ENCODE measurements at places on chromosomes 6 and 20.

DNA sequence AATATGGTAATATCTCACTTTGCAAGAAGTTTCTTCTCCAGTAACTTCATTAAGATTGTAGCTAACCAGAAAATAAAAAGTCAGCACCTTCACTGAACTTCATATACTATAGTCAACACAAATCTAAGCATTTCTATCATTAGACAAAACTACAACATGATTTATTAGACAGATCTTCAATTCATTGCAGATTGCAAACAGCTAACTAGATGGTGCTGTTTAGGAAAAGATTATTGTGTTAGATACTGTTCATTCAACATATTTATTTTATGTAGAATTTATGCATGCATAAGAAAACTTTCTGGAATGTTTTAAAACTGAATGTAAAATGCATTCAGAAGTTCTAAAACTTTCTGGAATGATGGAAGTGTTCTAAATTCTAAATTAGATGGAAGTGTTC, 442.1 kb downstream of the HTR1B start:
- no peak for DNase-seq

GRCh38 chr20:45993197-45993951, 15.3 kb upstream of the MMP9 start:
- DNase-seq, result no peak

GRCh38 chr6:27293436-27294098, 18.5 kb downstream of the POM121L2 start:
- DNase-seq, result peak; percentile 69

DNA sequence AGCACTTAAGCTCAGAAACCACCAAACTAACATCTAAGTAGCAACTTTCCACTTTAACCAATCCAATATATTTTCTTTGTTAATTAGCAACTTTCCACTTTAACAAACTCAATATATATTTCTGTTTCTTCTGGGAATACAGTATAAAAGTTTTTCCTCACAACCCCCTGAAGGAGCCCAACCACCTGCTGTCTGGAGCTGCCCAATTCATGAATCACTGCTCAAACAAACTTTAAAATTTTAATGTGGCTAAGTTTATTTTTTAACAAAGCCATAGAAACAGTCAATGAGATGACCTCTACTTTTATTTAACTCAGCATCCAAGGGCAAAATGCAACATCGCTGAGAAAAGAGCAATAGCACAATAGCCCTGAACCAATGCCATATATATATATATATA, 500.1 kb downstream of the EPM2A start:
- DNase-seq, result no peak

GRCh38 chr6:73943411-73943810, 247.4 kb downstream of the CD109 start:
- DNase-seq, result peak; percentile 71

DNA sequence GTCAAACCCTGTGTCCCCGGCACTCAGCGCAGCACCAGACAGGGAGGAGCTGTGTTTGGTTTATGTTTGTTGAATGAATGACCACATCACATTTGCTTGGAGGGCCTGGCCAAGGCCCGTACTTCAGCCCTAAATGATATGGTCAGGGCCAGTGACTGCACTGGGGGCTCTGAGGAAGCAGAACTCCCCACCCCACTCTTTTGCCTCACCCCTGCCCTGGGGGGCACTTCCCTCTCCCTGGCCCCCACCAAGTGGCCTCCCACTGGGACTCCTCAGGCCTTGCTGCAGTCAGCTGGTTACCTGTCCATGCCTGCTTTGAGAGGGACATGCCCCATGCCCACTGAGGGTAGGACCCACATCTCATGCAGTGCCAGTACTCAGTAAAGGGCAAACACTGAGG, 2.9 kb downstream of the ADISSP start:
- DNase-seq, result no peak

DNA sequence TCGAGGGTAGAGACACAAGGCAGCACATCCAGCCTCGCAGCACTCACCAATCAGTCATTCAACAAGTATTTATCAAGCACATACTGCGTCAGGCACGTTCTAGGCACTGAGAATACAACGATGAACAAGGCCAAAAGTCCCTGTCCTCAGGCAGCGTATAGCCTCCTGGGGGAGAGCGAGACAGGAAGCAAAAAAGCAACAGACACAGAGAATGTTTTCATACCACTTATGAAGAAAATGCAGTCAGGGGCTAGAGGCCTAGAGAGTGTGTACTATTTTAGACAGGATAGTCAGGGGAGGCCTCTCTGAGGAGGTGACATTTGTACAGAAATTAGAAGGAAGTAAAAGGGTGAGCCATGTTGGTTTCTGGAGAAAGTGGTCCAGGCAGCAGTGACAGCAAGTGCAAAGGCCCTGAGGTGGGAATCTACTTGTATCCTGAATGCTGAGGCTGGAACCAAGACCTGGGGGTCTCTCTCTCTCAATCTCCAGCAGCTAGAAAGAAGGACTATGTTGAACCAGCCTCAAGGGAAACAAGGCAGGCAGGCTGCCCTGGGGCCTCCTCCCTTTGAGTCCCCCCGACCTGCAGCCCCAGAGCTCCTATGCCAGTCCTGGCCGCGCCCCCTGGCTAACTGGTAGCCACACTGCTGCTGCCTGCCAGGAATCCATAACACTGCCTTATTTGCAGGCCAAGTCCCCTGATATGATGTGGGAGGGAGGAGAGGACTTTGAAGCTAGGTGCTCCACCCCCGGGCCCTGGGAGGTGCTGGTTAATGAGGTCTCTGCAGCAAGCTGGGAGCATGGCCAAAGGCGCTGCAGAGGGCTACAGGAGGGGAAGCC, 151.2 kb downstream of the GRM4 start:
- DNase-seq, result no peak

DNA sequence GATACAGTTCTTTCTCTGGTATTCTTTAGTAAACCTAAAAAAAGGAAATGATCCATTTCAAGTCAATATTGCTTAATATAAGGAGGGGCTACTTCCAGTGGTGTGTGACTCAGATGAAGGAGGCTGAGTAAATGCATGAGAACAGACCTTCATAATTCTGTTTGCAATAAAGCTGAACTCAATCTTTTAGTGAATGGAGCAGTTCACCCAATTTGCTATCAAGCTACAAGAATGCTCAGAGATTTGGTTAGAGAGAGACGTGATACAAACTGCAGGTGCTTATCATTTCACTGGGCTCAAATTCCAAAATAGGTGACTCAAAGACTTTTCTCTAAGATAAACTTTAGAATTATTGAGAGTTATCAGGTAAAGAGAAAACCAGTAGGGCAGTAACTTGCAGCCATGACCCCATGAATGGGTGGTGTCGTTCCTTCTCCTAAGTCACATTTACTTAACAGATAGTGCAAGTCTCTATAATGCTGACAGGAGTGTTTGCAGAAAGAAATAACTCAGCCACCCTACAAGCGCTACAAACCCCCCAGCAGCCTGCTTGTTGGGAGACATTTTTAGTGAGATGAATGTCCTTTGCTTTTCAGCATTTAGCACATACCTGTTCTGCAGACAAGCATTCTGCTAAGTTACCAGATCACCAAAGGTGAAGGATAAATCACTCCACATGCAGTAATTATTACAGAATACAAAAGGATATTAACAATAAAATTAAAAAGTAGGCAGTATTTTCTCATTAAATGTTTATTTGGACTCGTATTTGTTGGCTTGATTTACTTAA, 16.4 kb upstream of the BLOC1S5 start:
- peak; percentile 69 for DNase-seq

DNA sequence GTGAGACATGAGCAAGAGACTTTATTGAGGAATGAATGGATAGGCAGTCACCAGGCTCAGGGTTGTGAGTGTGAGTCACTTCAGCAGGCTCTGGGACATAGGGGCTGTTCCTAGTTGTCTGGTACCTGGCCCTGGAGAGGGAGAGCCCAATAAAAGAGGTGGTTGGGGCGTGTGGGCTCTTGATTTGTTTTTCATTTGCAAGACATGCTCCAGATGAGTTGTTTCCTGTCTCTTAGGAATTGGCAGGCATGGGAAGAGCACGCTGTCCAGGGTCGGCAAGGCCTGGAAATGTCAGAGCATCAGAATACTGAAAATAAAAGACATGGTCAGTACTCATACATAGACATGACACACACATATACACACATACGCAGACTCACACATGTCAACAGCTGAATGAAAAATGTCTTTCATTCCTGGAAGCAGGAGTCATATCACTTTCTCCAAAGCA, 166.3 kb upstream of the SULF2 start:
- peak; percentile 90 for DNase-seq

- DNase-seq, result peak; percentile 63
These were observed 46.2 kb downstream of the SNRNP48 start for GRCh38 chr6:7636151-7636550.

DNA sequence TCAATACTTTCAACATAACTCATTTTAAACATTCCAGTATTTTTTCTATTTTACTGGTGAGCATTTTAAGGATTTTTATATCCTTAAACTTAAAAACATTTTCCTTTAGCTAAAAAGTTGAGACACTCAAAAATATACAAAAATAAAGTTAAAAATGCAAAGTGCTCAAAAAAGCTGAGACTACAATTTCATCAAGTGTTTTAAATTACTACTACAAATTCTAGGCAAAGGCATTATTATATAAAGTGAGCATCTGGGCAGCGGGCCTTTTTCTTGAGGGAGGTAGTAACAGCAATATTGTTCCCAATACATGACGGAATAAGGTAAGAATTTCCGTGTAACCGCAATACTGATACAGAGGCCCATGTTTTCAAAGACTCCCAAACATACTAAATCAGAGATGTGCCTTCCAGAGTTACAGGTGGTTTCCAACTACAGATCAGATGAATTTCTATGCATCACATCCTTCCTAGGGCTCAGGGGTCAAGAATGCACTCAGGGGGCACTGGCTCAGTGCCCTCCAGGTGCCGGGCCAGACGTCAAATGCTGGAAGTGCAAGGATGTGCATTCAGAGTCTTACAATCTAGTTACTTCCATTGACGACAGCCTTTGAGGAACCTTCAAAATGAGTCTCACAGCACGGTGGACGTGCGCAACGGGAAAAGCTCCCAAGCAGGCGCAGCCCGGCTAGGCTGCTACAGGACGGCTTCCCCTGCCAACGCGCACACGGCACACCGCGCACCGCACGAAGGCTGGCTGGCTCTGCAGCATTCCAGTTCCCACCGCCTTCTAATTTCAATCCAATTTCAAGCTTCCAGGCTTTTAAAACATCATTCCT, 1.7 kb downstream of the PHF10 start:
- DNase-seq, result peak; percentile 67

DNA sequence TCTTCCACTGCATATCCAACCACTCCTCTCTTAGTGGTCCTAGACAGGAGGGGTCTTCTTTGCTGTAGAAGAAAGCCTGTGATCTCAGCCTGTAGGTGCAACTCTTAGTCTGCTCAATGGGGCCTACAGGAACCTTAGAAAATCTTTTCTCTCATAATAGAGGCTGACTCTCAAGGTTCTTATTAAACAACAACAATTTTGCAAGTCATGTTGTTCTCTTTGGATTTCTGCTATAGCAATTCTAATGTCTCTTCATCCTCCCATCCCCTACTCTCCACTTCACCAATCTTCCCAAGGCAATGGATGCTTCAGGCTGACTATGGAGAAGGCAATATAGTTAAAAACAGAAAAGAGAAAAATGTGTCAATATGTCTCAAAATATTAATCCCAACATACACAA, 40.8 kb upstream of the SPTLC3 start:
- no peak for DNase-seq

- peak; percentile 77 for DNase-seq
These were observed 174.5 kb downstream of the WDR27 start for GRCh38 chr6:169527306-169527705.

GRCh38 chr20:13331536-13331935, 110.5 kb downstream of the ISM1 start:
- peak; percentile 9 for DNase-seq

DNA sequence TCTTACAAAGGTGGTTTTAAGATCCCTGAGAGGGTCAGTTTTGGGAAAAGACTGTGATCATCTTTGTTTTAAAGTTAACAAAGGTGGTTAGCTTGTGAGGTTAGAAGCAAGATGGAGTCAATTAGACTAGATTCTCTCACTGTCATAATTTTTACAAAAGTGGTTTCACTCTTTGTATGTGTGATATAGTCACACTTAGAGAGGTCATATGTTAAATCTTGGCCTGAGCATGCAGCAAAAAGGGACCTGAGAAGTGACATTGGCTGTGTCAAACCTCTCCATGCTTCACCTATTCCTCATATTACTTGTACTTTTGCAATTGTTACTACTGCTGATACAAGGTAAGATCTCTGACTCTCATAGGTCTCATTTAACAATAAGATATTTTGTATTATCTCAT, 368.0 kb downstream of the TBC1D32 start:
- no peak for DNase-seq

DNA sequence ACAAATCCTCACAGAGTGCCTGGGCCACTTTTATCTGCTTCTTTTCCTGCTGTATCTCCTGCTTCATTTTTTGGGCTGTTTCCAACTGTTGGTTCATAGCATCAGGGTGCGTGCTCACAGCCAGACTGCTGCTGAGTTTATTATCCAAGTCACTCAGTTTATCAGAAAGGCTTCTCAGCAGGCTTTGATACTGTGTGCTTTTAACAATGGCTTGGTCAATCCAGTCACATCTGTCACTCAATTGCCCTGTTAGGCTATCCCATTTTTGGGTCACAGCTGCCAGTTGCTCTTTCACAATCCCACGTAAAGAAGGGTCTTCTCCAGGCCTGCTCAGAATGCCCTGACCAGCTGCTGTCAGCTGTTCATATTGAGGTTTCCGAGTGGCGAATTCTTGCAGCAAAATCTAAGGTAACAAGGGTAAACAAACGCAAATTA, 87.2 kb downstream of the DST start:
- DNase-seq, result no peak

DNA sequence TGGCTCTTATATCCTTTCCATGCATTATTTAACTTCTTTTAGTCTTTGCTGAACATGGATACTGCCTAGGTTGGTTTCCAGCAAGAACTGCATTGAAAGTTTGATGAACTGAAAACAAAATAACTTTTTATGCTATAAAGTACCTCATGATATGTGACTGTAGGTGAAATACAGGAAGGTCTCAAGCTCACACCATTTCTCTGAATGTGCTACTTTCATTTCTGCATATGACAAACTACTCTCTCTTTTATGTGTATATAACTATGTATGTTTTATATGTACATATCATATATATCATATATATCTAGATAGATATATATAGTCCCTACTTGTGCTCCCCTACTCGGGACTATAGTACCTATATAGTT, 65.9 kb downstream of the AIG1 start:
- no peak for DNase-seq

DNA sequence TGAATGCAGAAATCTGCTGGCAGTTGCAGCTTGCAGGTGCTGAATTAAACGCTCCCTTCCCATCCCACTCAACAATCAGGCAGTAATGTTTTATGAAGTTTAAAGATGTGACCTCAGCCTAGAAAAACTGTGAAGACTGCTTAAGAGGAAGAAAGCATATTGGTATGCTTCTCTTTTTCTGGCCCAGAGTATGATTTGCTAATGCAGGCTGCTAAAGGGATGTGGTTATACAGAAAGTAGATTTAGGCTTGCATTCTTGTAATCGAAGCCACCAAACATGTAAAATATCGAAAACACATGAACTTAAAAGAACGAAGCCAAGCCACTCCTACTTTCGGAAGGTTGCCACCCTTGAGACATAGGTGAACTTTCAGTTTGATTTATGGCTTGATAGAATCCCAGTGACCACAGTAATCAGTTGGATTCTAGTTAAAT, 40.7 kb downstream of the MAP3K5 start:
- DNase-seq, result peak; percentile 63
